ENCODE measurements at places on chromosomes 3 and 15.

- DNase-seq = no peak
Measured at GRCh38 chr3:5285439-5285838, 97.9 kb downstream of the EDEM1 start.

DNA sequence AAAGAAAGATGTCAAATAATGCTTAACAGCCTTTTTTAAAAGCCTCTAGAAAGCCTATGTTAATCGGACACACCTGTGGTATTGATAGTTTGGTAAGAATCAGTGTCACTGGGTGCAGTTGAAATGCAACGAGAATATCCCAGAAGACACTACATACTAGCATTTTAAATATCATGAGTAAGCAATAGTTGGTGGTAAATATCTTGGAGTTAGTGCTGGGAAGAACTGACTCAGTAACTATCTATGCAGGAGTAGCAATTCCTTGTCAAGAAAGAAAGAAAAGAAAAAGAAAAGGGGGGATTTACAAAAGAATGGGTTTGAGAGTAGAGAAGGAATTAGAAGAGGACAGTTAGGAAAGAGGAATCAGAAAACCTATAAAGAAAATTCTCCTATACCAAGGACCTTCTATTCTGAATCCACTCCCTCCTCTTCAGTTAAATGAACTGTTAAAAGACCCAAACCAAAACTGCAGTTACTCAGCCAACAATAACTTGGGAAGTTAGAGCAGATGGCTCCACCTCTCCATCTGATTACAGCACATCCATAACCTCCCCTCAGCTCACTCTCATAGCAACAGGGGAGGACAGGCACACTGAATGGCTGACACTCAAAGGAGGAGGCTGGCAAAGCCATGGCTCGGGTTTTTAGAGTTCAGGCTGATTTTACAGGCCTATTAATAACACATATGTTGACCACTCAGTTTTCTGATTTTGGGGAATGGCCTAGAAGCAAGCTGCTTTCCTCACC, 207.6 kb upstream of the MDFIC2 start:
- DNase-seq = no peak

DNA sequence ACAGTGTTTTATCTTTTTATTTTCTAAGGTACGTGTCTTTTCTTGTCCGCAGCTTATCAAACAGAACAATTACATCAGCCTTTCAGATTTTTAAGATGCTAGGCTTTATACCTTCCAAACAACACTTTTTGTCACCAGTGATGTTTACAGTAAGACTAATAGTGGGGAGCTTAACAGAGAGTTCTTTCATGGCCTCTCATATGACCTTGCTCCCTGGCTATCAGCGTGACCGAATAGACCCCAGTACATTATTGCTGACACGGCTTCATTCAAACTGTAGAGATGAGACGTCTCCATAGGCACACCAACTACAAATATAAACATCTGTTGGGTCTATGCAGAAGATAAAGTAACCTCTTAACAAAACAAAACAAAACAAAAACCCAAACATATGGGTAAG, 477.6 kb upstream of the KCNMB2 start:
- no peak for DNase-seq

DNA sequence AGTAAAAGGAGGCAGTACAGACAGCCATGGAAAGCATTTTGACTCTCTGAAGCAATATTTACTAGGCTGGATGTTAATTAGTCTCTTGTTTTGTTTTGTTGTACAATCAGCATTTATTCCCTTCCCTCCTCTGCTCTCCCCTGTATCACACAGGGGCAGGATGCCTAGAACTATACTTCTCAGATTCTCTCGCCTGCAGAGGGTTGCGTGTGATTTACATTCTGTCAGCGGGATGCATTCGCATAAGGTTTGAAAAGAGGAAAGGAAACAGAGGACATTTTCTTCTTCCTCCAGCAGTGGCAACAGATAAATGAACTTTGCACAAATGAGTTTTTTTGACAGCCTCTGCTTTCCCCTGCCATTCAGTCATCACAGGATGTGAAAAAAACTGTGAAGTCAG, 188.3 kb downstream of the RSL24D1 start:
- DNase-seq = no peak
